ENCODE measurements at places on chromosomes 1 and 21.

DNA sequence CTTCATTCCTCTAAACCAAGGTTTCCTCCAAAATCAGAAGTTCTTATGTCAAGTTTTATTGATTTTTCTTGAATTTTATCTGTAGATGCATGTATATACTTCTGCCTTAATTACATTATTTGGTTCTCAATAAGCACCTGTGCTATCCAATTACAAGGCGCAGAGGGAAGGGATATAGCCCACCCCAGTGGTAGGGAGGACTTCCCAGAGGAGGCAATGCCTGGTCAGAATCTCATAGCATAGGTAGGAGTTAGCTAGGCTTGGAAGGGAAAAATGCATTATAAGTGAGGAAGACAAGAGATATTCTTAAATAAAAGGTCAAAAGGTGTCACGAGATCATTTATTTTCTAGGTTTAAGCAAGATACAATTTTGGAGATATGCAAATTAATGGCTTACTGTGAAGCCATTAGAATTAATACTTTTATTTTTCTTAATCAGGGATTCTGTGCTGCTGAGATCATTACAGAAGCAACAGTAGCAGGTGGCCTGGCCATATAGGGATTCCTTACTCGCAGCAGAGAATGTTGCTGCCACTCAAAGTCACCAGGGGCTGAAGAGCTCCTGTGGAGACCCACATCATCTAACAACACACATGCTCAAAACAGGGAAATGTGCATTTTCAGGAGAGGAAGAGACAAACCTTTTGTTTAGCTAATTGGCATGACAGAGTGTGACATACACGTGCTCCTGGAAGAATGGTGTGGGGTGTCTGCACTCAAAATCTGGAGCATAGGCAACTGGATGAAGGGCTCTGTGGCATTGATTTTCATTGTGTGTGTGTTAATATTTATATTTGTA lies 178.3 kb downstream of the ATG4C start:
- no peak for DNase-seq

DNA sequence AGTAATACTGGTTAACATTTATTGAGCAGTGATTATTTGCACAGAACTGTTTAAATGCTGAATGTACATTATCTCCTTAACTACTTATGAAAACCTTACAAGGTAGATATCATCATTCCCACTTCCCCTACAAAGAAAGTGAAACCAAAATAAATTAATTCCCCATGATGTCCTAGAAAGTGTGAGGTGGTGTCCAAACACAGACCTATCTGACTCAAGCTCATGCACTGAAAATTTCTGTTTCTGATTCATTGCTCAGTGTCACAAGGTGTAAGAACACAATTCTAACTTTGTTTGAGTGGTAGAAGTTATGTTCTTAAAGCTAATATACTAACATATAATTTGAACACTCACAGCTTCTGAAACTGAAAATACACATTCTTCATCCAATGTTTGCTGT lies 178.7 kb downstream of the MRPL39 start:
- DNase-seq, result no peak

GRCh38 chr1:197180252-197180878 lies 33.9 kb upstream of the ASPM start:
- DNase-seq, result no peak

DNA sequence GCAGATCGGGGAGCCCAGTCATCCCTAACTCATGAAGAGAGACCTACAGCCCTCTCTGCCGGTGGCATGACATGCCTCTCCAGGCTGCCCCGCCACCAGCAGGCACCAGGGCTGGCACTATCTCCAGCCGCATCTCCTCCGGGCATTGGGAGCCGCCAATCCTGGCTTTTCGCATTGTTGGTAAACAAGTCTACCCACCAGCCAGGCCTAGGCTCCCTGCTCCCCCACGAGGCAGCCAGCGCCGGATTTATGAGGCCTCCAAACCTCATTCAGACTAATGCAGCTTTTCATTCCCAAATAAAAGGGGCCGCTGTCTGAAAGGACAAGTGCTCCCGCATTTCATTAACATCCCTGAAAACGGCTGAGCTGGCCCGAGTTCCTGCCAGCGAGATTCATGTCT lies 3.4 kb upstream of the GRIK3 start:
- no peak for DNase-seq

GRCh38 chr1:41791667-41792484 lies 126.8 kb downstream of the HIVEP3 start:
- DNase-seq, result no peak

DNA sequence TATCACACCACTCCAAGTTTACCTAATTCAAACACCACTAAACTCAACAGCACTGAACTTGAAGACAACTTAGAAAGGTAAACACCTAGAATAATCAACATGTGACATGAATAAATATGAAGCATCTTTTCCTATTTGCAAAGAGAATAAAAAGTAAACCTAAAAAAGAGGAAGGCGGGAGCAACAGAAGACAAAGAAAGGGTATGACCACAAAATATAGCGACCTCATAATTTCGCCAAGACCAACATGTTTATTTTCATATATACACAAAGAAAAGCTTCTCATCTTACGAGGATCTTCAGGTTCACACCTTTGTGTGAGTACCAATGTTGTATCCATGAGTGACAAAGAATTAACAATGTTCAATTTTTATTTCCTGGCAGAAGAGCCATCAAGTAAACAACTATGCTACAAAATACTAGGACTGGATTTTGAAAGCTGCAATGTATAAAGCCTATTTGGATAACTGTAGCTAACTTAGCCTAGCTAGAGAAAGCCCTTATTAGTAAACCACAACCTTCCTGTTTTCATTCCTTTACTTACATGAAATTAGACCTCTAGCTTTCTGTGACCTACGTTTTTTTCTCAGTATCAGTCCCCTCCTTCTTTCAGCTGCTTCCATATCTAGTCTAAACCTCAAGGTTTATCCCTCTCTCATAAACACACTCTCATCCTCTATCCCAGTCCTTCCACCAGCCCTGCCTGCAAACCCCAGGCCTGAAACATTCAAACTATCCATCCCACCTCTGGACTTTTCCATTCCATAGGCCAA lies 21.3 kb upstream of the PHTF1 start:
- no peak for DNase-seq

DNA sequence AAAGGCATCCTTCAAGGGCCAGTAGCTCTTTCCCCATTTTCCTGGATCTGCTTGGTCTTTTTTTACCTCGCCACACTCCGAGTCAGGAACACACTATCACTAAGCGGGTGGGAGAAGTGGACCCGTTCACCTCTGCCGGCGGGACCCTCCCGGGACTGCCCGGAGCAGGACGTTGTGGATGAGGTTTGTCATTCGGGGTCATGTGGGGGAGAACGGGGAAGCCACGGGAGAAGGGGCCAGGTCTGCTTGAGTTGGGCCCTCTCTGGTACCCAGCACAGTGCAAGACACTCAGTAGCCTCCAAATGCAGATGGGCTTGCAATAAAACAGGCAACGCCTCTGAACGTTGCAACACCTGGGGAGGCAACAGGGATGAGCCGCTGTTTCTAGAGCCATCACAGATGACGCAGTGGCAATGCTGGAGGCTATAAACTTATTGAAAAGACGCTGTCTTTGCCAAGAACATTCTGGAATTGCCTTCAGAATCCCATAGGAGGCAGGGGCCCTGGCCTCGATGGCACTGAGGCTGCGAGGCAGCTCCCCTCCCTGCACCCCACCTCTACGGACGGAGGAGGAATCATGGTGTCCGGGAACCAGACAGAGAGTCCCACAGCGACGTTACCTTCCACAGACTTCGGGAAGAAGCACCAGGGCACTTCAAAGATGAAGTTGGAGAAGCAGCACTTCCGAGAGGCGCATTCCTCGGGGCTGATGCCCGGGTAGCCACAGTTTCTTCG lies 3.8 kb downstream of the TFF2 start:
- no peak for DNase-seq

DNA sequence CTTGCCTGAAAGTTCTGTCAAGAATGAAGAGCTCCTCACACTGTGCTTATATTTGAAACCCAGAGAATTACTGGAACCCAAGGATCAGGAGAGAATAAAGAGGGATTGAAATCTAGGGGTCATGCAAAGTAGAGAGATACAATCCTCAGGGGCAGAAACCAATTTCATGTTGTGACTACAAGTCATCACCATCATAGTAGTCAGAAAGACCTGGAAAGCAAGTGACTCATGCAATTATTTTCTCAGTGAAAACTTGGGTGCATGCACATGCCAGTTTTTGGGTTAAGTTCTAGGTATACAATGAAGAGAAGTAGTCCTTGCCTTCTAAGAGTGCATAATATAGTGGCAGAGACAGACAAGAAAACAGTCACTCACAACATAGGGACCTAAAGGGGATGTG lies 210.0 kb downstream of the ZC3H11B start:
- no peak for DNase-seq

DNA sequence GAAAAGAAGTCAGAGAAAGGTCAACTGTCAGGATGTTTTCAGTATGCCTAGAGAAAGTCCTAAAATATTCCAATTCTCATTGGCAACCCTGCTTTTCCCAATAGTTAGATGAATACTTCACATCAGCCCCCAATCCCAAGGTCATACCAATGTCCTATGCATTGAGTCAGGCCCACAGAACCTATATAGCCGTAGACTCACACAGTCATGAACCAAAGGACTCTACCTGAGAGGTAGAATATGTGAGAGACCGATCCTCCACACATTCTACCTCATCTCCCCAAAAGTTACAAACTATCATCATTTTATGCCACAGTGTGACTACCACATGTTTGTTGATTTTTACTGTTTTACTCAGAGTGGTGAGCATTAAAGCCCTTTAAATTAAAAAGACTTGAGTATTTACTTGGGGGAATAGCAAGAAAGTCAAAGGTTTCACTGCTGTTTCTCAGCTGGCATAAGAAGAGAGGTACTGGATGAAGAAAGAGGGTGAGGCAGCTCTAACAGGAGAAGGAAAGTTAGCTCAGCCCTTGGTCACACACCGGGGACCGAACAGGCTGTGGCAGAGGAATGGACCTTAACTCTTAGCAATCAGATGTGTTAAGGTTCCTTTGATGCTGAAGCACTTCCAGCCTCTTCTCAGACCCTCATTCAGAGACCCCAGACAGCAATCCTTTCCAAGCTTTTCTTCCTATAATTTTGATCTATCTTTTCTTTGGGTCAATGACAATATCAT lies 937 bp downstream of the CD48 start:
- DNase-seq, result no peak

GRCh38 chr1:166693673-166694297 lies 145.5 kb upstream of the POGK start:
- no peak for DNase-seq

GRCh38 chr1:34549199-34549598 lies 205.6 kb upstream of the GJB5 start:
- DNase-seq, result no peak

DNA sequence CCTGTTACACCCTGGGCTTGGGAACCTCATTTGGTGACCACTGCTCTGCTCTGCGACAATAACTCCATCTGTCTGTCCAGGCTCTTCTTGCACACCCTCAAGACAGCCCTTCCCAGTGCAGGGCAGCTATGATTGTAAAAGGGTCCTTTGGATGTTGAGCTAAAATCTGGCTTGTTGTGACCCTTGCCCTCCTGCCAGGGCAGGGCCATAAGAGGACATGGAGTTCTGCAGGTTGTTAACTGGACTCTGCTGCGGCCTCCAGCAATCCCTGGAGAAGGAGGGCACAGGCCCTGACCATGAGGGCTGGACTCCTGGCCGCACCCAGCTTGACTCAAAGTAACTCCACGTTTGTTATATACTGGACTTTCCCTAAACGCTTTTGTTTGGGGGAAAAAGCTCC lies 41.2 kb downstream of the DHCR24 start:
- DNase-seq, result no peak

GRCh38 chr21:45259206-45259840 lies 28.4 kb downstream of the POFUT2 start:
- DNase-seq, result no peak

- DNase-seq, result no peak
Observed at GRCh38 chr1:9243066-9243739, 8.6 kb downstream of the H6PD start.

DNA sequence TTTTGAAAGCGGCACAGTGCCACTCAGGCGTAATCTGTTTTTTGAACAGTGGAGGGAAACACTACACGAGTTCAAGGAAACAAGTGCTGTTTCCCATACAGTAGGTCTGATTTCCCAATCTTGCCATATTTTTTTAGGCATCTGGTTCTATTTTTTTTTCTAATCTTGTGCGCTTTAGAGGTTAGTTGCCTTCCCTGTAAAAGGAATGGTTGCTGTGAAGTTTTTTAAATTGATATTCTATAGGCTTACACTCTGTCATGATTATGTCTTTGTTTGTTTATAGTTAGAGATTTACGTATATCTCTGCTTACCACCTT lies 1.2 kb downstream of the NASP start:
- no peak for DNase-seq

DNA sequence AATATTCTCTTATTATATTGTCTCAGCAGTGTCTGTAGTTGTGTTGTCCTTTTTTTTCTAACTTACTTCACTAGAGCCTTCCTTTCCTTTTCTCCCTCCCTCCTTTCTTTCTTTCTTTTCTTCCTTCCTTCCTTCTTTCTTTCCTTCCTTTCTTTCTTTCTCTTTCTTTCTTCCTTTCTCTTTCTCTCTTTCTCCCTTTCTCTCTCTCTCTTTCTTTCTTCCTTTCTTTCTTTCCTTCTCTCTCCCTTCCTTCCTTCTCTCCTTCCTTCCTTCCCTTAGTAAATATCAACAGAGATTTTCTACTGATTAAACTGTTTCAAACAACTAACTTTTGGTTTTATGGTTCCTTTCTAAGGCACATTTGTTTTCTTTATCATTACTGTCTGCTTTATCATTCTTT lies 43.1 kb upstream of the PGBD5 start:
- no peak for DNase-seq

- DNase-seq, result no peak
Observed at GRCh38 chr1:5156416-5157120, 502.2 kb downstream of the AJAP1 start.

- DNase-seq, result no peak
Observed at GRCh38 chr1:178300352-178300699, 196.4 kb downstream of the CLEC20A start.

DNA sequence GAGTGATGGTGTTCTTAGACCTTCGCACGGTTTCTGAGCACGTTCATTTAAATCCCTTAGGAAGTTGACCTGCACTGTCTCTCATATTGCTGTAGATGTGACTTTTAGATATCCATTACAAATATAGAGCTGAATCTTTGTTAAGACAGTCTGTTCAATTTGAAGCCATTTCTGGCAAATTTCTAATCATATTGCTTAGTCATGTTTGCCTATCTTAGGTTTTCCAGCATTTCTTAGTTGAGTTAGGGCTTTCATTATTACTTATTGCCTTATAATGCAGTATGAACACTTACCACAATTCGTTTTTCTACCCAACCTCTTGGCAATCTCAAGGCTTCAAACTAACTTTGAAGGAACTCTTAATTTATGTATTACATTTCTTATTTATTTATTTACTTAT lies 78.5 kb upstream of the PGD start:
- no peak for DNase-seq

DNA sequence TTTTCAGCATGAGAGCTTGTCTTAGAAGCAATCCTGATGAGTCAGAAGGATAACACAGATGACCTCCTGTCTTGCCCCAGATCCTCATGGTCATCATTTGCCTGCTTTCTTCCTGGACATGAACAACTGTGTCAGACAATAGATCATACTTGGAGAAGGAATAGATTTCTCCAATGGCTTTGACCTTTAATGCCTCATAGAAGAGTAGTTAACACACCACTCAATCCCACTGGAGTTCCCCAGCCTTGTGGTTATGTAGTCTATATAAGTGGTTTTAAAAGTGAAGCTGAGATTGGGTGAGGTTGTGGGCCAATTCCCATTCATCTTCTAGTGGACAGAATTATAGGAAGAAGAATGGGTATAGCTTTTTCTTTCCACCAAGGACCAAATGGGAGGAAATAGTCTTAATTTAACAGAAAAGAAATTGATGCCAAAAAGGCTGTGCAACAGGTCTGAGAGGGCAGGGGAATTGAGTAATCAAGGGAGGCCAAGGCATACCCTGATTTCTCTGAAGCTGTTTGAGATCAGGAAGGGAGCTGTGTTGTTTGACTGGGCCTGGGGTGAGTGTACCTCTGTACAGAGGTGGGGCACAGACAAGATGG lies 14.4 kb downstream of the PRCC start:
- DNase-seq, result no peak

Data from stimulated activated CD8-positive, alpha-beta memory T cell treated with anti-CD3 and anti-CD28 coated beads, Interleukin-2, amount 100 ng/mL, for 1 hour (primary cell).